ENCODE measurements at places on chromosomes 3 and 15.

- DNase-seq = no peak
These were observed 552.8 kb downstream of the MAGI1 start for GRCh38 chr3:65485826-65486469.

GRCh38 chr3:73540969-73541740 is 83.6 kb downstream of the PDZRN3 start:
- DNase-seq = no peak

GRCh38 chr3:157824281-157824680 is 281.9 kb downstream of the SHOX2 start:
- DNase-seq = no peak

GRCh38 chr3:145936971-145937370 is 224.0 kb downstream of the PLOD2 start:
- DNase-seq = no peak

DNA sequence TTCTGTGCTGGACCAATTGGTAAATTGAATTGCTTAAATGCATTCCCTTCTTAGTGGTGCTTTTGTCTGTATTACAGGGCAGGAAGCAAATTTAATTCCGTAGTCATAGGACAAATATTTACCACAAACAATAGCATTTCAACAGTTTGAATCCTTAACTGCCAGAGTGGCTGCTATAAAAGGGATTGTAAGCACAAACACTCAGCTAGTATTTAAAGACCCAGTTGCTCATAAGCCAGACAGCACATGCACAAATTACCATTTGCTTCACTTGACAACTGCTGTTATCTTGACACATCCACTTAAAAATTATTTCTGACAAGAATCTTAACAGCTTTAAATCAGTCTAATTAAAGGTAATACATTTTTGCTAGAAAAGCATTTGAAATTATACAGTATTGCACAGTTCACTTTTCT is 490.2 kb upstream of the ADAMTS9 start:
- no peak for DNase-seq

DNA sequence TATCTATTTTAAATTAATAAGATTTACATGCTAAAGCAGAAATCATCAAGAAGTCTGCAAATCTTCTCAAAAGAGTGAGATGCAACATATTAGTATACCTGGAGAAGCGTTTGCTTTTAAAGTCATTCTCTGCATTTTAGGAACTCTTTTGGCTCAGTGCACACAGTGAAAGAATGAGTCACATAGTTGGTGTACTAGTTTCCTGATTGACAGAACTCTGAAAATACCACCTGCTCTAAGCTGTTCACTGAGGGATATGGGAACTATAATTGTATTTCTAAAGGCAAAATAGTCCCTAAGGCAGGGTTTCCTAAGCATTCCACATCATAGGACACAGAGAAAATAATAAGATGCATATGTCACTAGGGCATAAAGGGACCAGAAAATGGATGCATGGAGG is 838.5 kb downstream of the DIPK2A start:
- DNase-seq = no peak

DNA sequence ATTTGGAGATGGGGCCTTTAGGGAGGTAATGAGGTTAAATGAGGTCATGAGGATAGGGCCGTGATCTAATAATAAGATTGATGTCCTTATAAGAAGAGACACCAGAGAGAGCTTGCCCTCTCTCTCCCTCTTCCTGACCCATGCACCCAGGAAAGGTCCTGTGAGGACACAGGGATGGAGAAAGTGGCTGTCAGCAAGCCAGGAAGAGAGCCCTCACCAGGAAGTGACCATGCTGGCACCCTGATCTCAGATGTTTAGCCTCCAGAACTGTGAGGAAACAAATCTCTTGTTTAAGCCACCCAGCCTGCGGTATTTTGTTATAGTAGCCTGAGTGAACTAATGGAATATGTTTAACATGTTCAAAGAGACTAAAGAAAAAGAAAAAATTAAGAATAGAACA is 15.3 kb upstream of the GNB5 start:
- DNase-seq = no peak

- no peak for DNase-seq
These were observed 48.5 kb upstream of the CHST2 start for GRCh38 chr3:143070977-143071551.

- DNase-seq = no peak
These were observed 213.3 kb upstream of the TGFBR2 start for GRCh38 chr3:30393079-30393478.

GRCh38 chr15:58686286-58686685 is 63.2 kb downstream of the ADAM10 start:
- no peak for DNase-seq

GRCh38 chr3:94787734-94788270 is 724.9 kb downstream of the NSUN3 start:
- no peak for DNase-seq

DNA sequence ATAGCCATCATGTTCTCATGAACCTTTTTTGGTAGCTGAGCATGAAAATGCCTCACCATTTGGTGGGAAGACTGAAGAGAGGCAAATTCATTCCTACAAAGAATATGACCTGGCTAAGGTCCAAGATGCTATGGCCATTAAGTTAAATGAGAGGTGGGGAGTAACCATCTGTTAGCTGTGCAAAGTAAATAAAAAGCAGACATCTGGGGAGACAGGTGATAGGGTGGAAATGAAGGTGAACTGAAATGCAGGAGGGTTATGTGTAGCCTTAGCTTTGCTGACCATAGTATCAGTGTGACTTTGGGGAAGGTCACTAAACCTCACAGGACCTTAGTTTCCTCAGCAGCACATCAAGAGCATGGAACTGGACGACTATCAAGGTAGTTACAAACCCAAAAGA is 111.0 kb upstream of the STRIT1 start:
- DNase-seq = no peak

DNA sequence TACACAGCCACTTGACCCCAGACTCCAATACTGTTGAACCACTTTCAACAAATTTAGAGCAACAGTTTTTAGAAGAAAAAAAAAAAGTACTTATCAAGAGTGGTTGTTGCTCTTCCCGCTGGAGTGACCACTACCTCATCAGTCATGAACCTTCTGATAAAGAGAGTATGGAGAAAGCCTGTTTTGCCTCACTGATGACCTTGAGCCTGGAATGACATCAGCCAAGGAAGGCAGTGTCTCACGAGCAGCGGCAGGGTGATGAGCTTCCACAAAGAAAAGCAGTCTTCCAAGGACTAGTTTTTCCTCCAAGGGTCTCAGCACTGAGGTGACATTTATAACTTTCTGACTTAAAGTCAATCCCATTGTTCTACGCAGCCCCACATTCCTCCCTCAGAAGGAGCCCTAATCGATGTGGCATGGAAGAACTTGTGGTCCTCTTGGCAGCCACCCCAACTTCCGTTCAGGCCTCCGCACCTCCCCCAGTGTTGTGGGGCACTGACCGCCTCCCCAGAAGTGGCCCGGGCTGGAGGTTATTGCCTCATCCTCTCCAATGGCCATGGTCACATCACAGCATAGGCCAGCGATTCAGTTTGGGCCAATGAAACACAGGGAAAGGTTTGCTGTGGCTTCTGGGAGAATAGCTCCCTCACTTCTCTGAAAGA is 1.8 kb upstream of the CYP11A1 start:
- DNase-seq = no peak

DNA sequence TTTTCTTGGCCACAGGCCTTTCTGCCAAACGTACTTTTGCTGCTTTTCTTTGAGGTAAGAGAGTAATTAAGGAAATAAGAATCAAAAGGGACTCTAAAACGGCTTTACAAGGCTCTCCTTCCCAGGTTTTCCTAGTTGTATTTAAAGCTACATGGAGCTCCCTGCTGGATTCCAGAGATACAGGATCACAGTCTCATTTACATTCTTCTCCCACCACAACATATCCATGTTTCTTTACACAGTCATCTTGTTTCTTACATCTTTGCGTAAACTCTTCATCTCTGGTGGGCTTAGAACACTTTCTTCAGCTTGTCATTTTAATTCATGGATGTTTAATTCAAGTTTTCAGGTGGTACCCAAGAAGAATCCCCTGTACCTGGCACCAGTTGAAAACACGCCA is 117.6 kb upstream of the BFSP2 start:
- DNase-seq = no peak

- no peak for DNase-seq
These were observed 27.0 kb downstream of the HMCES start for GRCh38 chr3:129305592-129306091.

All from stimulated activated CD4-positive, alpha-beta T cell treated with anti-CD3 and anti-CD28 coated beads, Interleukin-1b, Interleukin-23, amount 100 ng/mL, for 1 hour (primary cell).